ENCODE measurements at places on chromosomes 5 and 9.
A peak's percentile ranks its signal among the peaks of the same experiment; 100 is the strongest.

- DNase-seq: no peak
These were observed 163.6 kb upstream of the CDH6 start for GRCh38 chr5:31029925-31030324.

GRCh38 chr5:112684121-112684520 is 53.6 kb upstream of the APC start:
- no peak for DNase-seq

DNA sequence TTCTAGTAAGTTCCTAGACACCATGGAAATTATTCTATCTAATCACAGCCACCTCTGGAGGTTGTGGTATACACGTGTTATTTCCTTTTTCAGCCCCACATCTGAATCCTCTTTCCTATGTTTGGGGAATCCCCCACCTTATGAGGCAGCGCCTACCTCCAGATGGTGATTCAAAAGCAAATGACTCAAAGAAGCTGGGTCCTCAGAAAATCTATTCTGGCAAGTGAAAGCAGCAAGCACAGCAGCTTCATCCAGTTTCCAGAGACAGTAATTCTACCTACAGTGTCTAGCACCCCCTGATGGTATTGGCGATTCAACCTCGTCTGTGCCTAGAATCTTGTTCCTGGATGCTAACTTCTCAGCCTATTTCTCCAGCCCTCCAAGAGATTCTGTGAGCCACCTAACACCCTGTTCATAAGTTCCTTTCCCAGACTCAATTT is 43.0 kb downstream of the STRBP start:
- peak; percentile 46 for DNase-seq

- DNase-seq: no peak
These were observed 435.3 kb downstream of the NR2F1-AS1 start for GRCh38 chr5:93145767-93146166.

GRCh38 chr5:15676591-15676990 is 176.6 kb downstream of the FBXL7 start:
- DNase-seq: no peak

DNA sequence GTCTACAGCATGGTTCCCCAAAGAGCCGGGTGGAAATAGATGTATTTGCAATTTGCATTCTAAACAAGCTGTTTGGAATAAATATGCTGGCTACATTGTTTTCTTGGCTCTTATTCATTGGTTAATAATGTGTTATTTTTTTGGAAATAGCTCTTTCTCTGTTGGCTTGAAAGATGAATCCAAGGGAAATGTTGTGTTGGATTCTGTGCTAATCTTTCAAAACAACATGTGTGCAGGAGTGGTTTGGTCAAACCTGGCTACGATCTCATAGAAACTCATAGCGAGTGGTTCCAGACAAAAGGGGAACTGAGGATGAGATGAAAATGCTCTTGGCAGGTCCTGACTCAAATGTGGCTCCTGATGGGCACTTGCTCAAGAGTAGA is 63.7 kb upstream of the CXCL14 start:
- no peak for DNase-seq

DNA sequence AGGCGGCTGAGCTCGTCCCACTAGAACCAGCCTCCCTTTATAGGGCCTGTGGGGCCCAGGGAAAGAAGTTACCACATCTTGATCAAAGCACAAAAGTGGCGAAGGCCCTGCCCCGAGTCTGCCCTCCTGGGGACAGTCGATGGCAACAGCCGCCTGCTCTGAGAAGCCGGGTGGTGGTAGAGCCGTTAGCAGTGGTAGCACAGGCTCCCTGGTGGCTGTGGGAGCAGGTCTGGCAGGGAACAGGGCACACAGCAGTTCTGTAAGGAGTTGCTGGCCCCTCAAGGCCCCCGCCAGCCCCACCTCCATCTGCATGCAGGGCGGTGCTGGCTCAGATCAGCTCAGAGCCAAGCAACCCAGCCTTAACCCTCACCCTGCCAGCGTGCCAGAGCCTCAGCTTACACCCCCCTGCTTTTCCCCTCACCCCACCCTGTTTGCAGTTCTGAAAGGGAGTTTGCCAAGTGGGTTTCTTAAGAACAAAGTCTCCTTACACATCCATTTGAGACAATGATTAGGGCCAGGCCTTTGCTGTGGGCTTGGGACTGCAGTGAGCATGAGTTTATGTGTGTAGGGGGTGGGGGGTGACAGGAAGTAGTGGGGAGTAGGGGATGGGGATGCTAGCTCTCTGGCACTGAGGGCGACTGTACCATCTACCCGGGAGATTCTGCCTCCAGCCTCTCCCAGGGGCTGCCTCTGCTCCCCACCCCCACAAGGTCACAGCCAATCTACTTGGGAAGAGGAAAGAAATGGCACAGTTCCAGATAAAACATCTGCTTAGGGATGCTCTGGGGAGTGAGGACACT is 11.8 kb downstream of the ACSL6 start:
- DNase-seq: no peak

GRCh38 chr5:87877023-87877422 is 391.6 kb downstream of the TMEM161B start:
- no peak for DNase-seq

GRCh38 chr5:51632027-51632426 is 248.8 kb downstream of the ISL1 start:
- no peak for DNase-seq

GRCh38 chr5:170451747-170452365 is 52.0 kb upstream of the KCNIP1 start:
- no peak for DNase-seq

DNA sequence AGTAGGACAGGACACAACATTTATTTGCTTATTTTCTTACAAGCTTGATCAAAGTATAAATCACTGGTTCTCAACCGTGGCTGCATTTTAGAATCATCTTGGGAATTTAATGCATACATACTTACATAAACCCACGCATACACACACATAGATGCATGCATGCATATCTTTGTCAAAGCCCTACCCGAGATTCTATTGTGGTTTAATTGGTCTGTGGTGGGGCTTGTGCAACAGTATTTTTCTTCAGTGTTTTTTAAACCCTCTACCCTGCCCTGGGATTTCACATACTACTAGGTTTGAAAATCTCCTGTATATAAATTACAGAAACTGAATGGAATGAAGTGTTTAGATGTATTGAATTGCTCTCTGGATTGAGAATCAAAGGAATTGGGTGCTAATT is 1166.2 kb downstream of the MAT2B start:
- DNase-seq: no peak

- DNase-seq: no peak
These were observed 4.0 kb downstream of the PAPPA start for GRCh38 chr9:116157436-116158138.

GRCh38 chr9:136563646-136564325 is 17.9 kb upstream of the NOTCH1 start:
- DNase-seq: no peak

DNA sequence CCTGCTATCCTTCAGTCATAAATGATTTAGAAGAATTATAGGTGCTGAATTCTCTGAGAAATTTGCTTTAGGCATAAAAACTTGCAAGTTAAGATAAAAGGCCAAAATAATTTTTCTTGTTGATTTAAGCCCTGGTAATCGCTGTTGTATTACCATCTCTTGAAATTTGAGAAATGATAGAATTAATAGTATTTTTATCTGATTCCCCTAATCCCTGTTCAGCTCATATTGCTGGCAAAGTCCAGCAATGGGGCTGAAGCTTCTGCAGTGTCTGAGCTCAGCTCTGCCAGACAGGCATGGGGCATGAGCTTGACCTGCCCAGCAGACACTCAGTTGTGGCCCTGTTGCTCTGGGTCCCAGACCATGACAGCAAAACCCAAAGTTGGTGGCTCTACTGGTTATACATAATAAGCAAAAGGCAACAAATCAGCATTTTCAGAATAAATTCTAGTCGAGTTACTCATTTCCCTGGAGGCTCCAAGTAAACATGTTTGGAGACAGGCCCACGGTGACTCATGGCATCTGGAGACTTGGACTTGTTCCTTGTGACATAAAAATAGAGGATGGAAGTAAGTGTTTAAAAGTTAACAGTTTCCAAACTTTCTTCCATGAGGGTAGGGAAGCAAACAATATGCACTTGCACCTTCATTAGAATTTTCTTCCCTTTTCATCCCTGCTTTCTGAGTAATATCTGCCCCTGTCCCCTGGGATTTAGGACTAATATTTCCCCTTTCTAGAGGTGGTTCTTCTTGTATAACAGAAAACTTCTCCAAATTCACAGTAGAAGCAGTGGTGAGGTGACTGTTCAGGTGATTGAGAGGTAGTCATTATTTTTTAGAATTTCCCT is 60.2 kb upstream of the SLC2A8 start:
- DNase-seq: no peak

DNA sequence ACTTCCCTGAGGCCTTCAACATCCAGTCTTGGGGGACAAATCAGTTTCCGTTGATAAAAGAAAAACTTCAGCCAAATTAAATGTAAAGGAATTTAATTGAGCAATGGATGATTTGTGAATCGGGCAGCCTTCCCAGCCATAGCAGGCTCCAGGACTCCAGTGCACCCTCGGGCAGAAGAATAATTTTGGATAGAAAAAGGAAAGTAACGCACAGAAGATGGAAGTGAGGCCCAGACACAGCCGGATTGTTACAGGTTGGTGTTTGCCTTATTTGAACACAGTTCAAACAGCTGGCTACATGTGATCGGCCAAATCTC is 19.1 kb downstream of the MRPL36 start:
- DNase-seq: no peak

DNA sequence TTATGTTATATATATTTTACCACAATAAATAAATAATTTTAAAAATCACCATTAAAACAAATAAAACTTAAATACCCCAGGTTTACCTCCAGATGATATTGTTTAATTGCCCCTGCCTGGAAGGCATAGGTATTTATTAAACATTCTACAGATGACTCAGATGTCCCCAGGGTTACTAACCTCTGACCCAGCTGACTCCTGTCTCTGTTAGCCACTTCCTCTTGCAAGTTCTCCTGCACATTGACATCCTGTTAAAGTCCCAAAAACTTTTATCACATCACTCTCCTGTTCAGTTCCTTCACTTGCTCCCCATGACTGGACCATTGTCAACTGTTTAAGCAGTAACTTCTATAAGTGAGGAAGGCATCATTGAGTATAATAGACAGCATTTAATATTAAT is 37.0 kb upstream of the RAB3C start:
- DNase-seq: no peak

- no peak for DNase-seq
These were observed at the start of gene FST for GRCh38 chr5:53480416-53481158. TSS of gene FST (plus strand) at chr5:53480629. CDS start at chr5:53480792, 163 bp downstream.

- DNase-seq: no peak
These were observed 7.9 kb upstream of the ENTREP1 start for GRCh38 chr9:69317081-69317480.

GRCh38 chr9:9919174-9919775 is 693.5 kb downstream of the PTPRD start:
- DNase-seq: no peak

DNA sequence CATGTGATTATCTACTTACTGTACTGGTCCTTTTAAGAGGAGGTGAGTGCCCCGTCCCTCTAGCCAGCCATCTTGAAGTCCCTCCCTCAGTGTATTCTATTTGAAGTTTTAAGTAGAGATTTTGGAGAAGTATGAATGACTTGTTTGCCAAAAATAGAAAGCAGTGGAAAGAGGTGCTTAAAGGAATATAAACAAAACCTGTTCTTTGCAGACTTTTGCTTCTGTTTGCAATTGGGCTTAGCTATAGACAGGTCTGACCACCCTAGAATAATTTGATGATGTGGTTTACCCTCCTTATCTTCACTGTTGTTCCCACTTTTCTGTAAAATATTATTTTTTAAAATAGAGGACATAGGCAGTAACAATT is 21.2 kb downstream of the OSMR start:
- no peak for DNase-seq

GRCh38 chr9:108077556-108077955 is 588.0 kb upstream of the KLF4 start:
- no peak for DNase-seq

GRCh38 chr9:108389056-108389455 is 466.7 kb downstream of the ACTL7B start:
- DNase-seq: no peak

DNA sequence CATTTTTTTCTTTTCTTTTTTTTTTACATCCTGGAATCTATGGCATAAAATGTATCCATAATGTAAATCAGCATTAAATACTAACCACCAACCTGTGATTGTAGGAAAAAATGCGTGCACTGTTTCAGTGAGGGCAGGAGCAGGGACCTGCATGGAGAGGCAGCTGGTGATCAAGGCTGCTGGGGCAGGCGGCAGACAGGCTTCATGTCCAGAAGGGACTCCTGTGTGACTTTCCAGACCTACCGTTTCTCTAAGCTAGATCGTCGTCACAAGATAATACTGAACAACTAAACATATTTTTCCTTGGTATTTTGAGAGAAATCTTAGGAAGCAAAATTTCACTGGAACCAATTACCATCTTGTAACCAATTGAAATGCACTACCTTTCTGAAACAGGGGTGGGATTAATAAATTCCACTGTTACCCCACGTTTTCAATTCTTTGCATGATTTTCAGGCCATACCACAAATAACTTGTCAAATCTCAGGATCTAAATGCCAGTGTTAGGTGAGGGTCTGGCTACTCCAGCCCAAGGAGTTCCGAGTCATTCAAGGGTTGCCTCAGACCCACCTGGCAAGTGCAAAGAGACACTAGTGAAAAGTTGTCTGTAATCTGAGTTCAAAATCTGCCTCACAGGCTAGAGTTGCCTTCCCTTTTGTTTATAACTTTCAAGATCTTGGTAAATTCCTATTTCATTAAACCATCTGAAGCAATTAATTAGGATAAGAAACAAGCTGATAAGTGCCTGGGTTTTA is 198.2 kb downstream of the SEMA5A start:
- DNase-seq: no peak

- DNase-seq: no peak
These were observed 143.2 kb upstream of the DMRT1 start for GRCh38 chr9:698276-698675.

DNA sequence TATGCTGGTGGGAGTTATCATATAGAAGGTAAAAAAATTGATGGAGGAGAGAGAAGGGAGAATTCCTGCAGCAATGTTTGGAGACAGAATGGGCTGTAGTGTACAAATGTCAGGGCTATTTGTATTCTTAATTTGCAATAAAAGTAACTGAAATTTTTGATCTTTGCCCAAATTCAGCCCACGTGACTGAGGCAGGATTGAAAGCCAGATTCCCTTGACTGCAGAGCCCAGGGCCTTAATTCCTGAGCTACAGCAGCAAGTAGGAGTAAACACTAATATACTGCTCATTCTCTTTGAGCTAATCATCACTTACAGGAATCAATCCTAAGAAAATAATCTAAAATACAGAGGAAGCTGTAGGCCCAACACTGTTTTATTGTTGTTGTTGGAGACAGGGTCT is 5.2 kb upstream of the ANXA6 start:
- DNase-seq: no peak

- no peak for DNase-seq
These were observed 13.6 kb downstream of the LHX3 start for GRCh38 chr9:136191099-136191959.

- no peak for DNase-seq
These were observed 20.5 kb upstream of the FGFR4 start for GRCh38 chr5:177066224-177066623.

GRCh38 chr5:4233671-4234070 is 638.0 kb downstream of the IRX1 start:
- no peak for DNase-seq

- no peak for DNase-seq
These were observed 27.6 kb downstream of the SLC25A48 start for GRCh38 chr5:135862086-135862485.

Measured in stimulated activated CD4-positive, alpha-beta T cell treated with anti-CD3 and anti-CD28 coated beads, Interleukin-12 subunit alpha, Interleukin-12 subunit beta, amount 100 ng/mL, for 24 hours (primary cell).